ENCODE measurements at places on chromosomes 2 and 18.

- no peak for DNase-seq
These were observed 37.7 kb downstream of the BCL11A start for GRCh38 chr2:60515721-60516226.

- DNase-seq, result no peak
These were observed 1.9 kb downstream of the NDUFV2 start for GRCh38 chr18:9104244-9104901.

DNA sequence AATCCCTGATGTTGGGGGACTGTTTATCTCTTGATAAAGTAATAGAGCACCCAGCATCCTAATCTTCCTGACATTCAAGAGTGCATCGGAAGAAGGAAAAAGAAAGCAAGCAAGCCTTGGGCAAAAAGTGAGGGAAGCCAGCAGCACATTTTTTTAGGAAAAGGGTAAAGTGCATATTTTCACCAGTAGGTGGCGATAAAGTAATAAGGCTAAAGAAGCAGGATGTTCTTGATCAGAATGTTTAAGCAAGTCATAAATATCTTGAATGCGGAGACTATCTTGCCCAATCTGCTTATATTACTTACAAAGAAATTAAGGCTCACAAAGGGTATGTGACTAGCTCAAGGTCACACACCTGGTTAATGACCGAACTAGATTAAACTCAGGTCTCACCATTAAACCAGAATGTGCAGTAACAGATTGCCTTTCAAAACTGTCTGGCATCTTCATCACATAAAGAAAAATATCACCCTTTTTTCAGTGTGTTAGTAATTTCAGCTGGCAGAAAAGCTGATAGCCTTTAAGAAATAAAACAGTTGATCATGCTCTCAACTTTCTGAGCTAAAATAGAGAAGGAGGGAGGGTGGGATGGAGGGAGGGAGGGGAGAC, 83.8 kb downstream of the VIT start:
- peak; percentile 7 for DNase-seq

GRCh38 chr2:234169674-234170073, 119.2 kb downstream of the SPP2 start:
- no peak for DNase-seq

- DNase-seq, result no peak
These were observed 43.4 kb downstream of the PLEKHA3 start for GRCh38 chr2:178523596-178524134.

- no peak for DNase-seq
These were observed 89.5 kb downstream of the COL6A3 start for GRCh38 chr2:237324405-237324831.

GRCh38 chr18:55317864-55318263, 270.1 kb downstream of the TCF4 start:
- DNase-seq, result no peak

- DNase-seq, result no peak
These were observed 925 bp downstream of the SESTD1 start for GRCh38 chr2:179263446-179264367.

GRCh38 chr18:26196605-26197004, 29.6 kb upstream of the TAF4B start:
- DNase-seq, result no peak

DNA sequence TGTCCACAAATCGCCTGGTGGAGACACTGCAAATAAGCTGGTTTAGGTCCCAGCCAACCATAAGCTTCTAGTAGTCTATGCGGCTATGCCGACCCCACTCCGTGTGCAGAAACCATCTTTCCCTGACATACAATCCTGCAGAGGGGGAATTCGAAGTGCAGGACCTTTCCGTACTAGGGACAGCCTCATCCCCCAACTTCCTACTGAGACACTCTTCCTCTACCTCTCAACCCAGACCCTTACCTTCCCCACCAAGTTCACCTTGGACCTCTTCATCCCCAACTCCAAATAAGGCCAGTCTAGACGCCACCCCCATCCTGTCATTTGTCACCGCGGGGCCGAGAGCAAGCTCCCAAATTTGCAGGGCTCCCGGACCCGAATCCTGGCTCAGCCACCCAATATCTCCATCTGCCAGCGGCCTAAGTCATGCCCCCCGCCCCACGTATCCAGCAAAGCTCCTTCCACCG, 496 bp downstream of the SUCLG1 start:
- no peak for DNase-seq

DNA sequence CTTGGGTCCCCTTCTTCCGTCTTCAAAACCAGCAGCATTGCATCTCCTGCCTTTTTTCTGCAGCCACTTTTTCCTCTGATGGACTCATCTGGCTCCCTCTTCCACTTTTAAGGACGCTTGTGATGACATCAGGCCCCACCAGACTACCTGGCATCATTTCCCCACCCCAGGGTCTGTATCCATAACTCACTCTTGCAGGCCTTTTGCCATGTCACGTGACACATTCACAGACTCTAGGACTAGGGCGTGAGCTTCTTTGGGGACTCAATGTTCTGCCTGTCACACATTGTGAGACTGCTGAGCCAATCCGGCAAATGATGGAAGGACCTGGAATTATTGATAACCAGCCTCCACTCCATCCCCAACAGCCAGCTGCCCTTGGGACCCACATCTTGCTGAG, 23.6 kb downstream of the NPPC start:
- no peak for DNase-seq

DNA sequence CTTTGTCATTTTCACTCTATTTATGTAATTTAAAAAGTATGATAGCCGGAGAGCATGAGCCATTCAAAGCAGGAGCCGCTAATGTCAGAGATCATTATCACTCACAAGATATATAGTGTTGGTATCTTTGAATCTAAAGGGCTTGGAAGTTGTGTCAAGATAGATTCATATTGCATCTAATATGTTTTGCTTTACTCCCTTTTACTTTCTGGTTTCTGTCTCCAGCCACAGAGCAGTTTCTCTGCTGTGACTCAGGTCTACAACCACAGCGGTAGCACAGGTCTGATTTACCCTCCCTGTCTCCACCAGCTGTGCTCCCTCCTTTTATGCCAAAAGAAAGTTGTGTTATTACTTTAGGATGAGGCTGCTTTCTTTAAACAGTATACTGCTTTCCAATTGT, 424.0 kb downstream of the ARHGAP15 start:
- no peak for DNase-seq

GRCh38 chr2:213149949-213150314, 1.5 kb downstream of the IKZF2 start:
- DNase-seq, result no peak

GRCh38 chr2:128726911-128727310, 408.2 kb upstream of the HS6ST1 start:
- no peak for DNase-seq

GRCh38 chr2:158921599-158922408, 46.6 kb upstream of the TANC1 start:
- no peak for DNase-seq

DNA sequence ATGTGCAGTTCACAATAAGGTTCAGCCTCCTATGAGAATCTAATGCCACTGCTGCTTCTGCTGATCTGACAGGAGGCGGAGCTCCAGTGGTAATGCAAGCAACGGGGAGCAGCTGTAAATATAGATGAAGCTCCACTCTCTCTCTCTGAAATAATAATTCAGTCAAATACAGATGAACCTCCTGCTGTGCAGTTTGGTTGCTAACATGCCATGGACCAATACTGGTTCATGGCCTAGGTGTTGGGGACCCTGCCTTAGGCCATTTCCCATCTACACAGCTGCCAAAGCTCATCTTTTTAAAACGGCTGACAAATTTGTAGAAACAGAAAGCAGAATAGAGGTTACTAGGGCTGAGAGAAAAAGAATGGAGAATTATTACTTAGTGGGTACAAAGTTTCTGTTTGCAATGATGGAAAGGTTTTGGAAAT, 10.7 kb upstream of the HNRNPA3 start:
- DNase-seq, result no peak

GRCh38 chr18:70165936-70166335, 39.6 kb downstream of the RTTN start:
- DNase-seq, result no peak

- DNase-seq, result no peak
These were observed 27.0 kb downstream of the BIRC6 start for GRCh38 chr2:32383858-32384257.

GRCh38 chr2:234981197-234982095, 29.6 kb downstream of the SH3BP4 start:
- DNase-seq, result no peak

- DNase-seq, result no peak
These were observed at the start of gene PSMA8 for GRCh38 chr18:26133652-26134051. Gene PSMA8 (plus strand): TSS chr18:26133869. CDS start chr18:26133966, 97 bp downstream.

DNA sequence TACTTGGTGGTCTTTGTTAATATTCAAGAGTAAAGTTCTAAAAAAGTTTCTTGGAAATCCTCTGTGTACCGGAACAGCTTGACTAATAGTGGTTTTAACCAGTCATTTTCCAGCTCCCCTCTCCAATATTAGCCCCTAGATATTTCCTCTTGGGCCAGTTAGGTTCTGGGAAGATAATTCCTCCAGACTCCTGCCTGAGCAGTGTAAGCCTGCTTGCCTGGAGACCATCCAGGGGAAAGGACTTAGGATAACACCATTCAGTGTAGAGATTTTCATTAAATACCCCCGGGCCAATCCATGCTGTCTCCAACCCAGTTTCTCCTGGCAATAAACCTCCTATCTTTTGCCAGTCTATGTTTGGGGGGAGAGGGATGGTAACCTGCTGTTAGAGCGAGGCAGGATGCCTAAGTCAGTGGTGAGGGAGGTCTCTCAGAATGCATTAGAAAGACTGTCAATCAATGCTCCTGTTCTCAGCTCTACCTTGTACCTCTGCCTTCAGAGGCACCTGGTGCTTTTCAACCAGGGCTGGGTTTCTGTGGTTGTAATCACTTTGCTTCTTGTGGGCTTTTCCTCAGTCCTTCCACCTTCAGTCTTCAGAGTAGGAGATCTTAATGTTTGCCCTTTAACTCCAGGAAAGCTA, 186.4 kb downstream of the RNF152 start:
- DNase-seq, result no peak

- no peak for DNase-seq
These were observed 7.6 kb downstream of the RFX8 start for GRCh38 chr2:101467306-101467705.

DNA sequence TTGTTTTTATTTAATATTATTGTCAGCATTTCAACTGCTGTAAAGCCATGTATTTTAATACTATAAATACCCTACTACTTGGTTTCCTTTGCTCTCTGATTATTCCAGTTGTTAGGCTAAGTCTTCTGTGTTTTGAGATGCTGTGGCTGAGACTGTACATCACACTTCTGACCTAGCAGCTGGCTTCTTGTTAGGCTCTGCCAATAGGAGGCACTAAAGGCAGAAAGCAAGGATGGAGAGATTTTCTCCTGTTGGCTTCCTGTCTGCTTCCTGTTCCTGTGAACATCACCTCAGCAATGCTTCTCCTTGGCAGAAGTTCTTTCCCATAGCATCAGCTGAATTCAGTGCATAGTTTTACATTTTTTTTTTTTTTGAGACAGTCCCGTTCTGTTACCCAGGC, 68.3 kb upstream of the YPEL5 start:
- no peak for DNase-seq

- DNase-seq, result no peak
These were observed 99.0 kb downstream of the L3MBTL4 start for GRCh38 chr18:6315517-6316331.

DNA sequence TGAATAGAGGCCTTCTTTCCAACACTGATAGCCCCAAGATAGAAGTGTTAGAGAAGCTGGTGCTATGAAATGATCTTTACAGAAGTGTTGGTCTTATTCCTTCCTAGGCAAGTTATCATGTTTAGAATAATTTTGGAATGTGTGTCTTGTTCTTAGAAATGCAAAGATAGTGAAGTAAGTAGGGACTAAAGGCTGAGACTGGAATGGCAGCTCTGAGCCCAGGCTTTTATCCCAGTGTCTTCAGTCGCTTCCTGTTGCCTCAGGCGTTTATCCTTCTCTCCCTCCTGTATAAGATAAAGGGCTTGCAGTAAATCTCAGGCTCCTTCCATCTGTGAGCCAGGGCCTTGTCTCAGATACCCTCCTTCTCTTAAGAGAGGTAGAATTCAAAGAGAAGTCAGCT, 218.1 kb downstream of the TPGS2 start:
- no peak for DNase-seq

DNA sequence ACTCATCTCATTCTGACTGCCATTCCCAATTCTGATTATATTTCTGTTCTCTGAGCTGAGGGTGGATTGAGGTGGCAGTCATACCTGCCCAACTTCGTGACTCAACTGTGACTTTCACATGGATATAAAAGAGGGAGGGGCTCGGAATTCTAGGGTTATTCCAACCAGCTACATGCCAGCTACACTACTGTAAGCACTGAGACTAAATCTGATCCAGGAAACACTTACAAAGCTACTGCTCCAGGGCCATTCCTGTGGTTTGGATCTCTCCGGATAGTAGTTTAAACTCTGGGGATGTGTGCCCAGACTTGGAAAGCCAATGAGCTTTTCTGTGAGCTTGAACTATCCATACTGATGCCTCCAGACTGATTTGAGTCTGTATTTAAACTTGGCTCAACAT, 7.9 kb downstream of the MAP2 start:
- DNase-seq, result no peak

GRCh38 chr2:43225788-43226557, 433 bp downstream of the ZFP36L2 start:
- no peak for DNase-seq
